ENCODE measurements at places on chromosomes 4 and X. TPM values are rescaled to one million over a fixed set of nuclear protein-coding genes. Genes with fewer than 3 reads are reported as not detected.

Gene QRFPR
- 0.44 TPM for total RNA-seq

Gene MED14
- 39.3 TPM for total RNA-seq

Gene FAM9A
- not detected for total RNA-seq

Gene TRIM61
- total RNA-seq = 1.0 TPM

Gene IBSP
- total RNA-seq = not detected

Gene GAGE12E
- not detected for total RNA-seq

Gene ETDA
- total RNA-seq = not detected

Gene ABCE1
- total RNA-seq = 65.4 TPM

Gene PNCK
- total RNA-seq = not detected

Gene LAMTOR3
- 56.9 TPM for total RNA-seq

Gene PPEF1
- not detected for total RNA-seq

Gene MAOB
- 91.7 TPM for total RNA-seq

Gene GLRA3
- total RNA-seq = not detected

Gene CENPE
- 1.8 TPM for total RNA-seq

Gene MTMR8
- total RNA-seq = 0.88 TPM

Gene SUPT20HL2
- not detected for total RNA-seq

Gene DGAT2L6
- total RNA-seq = not detected

All from subcutaneous adipose tissue (tissue), 4 donors.